Stomach (tissue), 19 donors: ENCODE measurements at places on chromosomes 3 and 15. TPM values are rescaled to one million over a fixed set of nuclear protein-coding genes. Genes with fewer than 3 reads are reported as not detected.

Gene CLDN16
- 0.29 TPM for total RNA-seq

Gene ALPK3
- total RNA-seq = 17.9 TPM

Gene CA12
- 58.8 TPM for total RNA-seq

Gene B3GALNT1
- not detected for total RNA-seq

Gene PAK6
- 2.6 TPM for total RNA-seq

- DNase-seq = peak; percentile 24
- H3K27ac ChIP-seq = no peak overlapping the region
- H3K4me3 ChIP-seq = no peak overlapping the region
- H3K27me3 ChIP-seq = no peaks in the 10 kb centered on the region
- peaks cover 23% of the 10 kb centered on the region for H3K4me1 ChIP-seq
Observed at GRCh38 chr3:46848271-46849044, 14.8 kb downstream of the MYL3 start.

DNA sequence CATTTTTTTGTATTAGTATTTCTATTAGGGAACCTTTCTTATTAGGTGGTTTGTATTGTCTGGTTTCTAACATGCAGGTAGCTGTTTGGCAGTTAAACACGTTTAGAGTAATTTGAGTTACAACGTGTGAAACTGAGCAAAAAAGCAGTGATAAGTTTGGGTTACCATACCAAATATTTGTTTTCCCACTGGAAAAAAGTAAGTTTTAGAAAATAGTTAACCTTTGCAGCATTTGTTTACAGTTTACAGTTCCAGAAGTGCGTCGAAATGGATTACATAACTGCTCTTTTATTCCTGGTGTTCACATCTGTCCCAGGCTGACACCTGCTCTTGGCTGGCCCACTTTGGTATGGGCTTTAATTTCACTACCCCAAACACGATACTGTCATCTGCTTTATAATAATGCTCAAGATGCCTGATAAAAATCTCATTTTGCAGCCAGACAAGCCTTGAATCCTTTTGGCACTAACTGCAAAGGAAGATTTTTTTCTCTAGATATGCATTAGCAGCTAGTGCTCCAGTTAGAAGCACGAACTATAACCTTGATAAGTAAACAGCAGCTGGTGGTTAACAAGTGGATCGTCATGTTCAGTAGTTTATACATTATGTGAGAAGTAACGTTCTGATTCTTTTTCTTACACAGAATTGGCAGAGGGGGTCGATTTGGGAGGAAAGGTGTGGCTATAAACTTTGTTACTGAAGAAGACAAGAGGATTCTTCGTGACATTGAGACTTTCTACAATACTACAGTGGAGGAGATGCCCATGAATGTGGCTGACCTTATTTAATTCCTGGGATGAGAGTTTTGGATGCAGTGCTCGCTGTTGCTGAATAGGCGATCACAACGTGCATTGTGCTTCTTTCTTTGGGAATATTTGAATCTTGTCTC, 5.3 kb downstream of the EIF4A2 start:
- peaks cover 62% of the 10 kb centered on the region for H3K4me1 ChIP-seq
- H3K36me3 ChIP-seq = peaks cover 58% of the 10 kb centered on the region
- H3K27me3 ChIP-seq = no peaks in the 10 kb centered on the region
- no peak overlapping the region for H3K27ac ChIP-seq

DNA sequence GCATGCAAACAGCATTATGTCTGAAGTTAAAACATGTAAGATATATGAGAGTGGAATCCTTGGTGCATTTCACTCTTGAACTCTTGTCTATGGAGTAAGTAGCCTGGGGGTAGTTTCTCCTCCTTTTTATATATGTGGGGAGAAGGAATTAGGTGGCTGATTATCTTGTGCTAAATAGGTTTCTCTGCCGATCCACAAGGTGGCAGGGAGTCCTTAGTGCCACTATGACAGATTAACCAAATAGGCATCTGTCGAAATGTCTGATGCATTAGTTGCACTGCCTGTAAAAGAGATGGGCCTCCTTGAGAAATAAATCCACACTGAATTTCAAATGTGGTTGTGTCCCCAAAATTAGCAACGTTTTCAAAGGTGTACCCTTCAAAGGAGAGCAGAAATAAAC, 170.1 kb downstream of the CNTN4 start:
- H3K4me1 ChIP-seq = no peaks in the 10 kb centered on the region
- no peak overlapping the region for H3K4me3 ChIP-seq
- H3K27me3 ChIP-seq = no peaks in the 10 kb centered on the region
- H3K36me3 ChIP-seq = no peaks in the 10 kb centered on the region
- DNase-seq = no peak
- H3K27ac ChIP-seq = no peak overlapping the region

GRCh38 chr3:84959470-84960271, 882 bp downstream of the CADM2 start:
- H3K4me1 ChIP-seq = peaks cover 20% of the 10 kb centered on the region
- DNase-seq = no peak
- peak overlapping the region; percentile 61 for H3K4me3 ChIP-seq
- H3K27me3 ChIP-seq = peaks cover 39% of the 10 kb centered on the region
- peak overlapping the region; percentile 36 for H3K27ac ChIP-seq
- no peaks in the 10 kb centered on the region for H3K36me3 ChIP-seq

DNA sequence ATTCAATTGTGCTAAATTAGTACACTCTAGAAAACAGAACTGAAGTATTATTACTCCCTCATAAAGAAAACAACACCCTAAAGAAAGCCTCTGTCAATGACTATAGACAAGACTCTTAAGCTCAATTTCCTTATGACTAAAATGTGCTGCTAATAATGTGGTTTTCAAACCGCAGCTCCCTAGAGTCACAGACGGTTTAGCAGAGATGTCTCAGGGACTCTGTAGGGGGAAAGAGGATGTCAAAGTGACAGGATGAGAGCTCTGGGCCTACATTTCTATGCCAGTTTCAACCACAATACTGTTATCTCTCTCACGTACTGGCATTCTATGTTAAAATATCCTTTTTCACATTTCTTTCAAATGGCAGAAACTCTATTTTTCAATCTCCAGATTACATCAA, 37.6 kb upstream of the WDR49 start:
- H3K27ac ChIP-seq = no peak overlapping the region
- no peaks in the 10 kb centered on the region for H3K27me3 ChIP-seq
- H3K4me1 ChIP-seq = peaks cover under 1% of the 10 kb centered on the region
- no peak overlapping the region for H3K4me3 ChIP-seq
- DNase-seq = no peak
- H3K36me3 ChIP-seq = peaks cover 63% of the 10 kb centered on the region

Gene ZNF35
- 4.3 TPM for total RNA-seq

GRCh38 chr3:147356909-147357900, 49.1 kb downstream of the ZIC4 start:
- peaks cover 94% of the 10 kb centered on the region for H3K27me3 ChIP-seq
- H3K27ac ChIP-seq = no peak overlapping the region
- H3K4me1 ChIP-seq = peaks cover 4% of the 10 kb centered on the region
- DNase-seq = no peak
- H3K4me3 ChIP-seq = no peak overlapping the region
- H3K36me3 ChIP-seq = no peaks in the 10 kb centered on the region

GRCh38 chr3:189165092-189165612, 6.6 kb upstream of the TPRG1 start:
- H3K4me3 ChIP-seq = no peak overlapping the region
- no peaks in the 10 kb centered on the region for H3K4me1 ChIP-seq
- H3K36me3 ChIP-seq = no peaks in the 10 kb centered on the region
- no peaks in the 10 kb centered on the region for H3K27me3 ChIP-seq

DNA sequence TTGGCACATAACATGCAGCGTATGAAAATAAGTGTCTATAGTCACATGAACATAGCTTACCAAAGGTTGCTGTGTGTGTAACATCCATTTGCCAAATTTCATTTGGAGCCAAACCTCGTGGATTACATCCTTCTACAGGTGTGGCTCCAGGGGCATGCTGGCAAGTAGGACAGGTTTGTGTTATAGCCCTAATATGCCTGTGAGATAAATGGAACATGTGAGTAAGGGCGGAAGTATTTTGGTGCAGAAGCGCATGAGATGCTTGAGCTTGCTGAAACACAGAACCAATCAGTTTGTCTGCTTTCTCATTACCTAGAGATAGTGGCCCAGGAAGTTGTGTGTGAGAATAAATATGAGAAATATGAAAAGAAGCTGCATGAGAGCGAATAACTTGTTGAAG, 21.8 kb upstream of the XCR1 start:
- H3K27me3 ChIP-seq = peaks cover 4% of the 10 kb centered on the region
- H3K27ac ChIP-seq = no peak overlapping the region
- no peak for DNase-seq
- no peaks in the 10 kb centered on the region for H3K4me1 ChIP-seq

Gene TIMP4
- total RNA-seq = 9.3 TPM

DNA sequence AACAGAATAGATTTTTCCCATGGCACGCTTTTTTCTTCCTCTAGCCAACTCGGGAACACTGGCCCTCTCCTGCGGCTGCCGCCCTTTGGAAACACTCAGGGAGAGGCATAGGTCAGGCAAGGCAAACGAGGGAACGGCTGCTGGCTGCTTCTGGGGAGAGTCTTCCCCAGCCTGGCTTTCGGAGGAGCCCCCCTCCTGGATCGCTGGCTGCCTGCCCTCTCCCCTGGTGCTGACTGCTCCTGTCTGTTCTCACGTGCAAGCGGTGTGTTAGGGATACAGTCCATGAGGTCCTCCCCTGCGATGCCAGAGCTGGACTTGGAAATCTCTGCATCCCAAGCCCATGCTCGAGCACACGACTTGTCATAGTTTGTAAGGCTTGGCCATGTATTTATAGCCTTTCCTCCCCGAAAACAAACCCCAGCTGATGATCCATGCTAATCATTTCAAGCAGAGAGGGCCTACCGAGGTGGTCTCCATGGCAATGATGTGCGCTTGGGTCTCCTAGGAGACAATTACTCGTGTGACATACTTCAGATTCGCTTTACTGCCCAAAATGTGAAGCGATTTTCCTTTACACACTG, 315.6 kb upstream of the ATP10A start:
- H3K4me1 ChIP-seq = no peaks in the 10 kb centered on the region
- H3K27me3 ChIP-seq = no peaks in the 10 kb centered on the region
- H3K27ac ChIP-seq = no peak overlapping the region

DNA sequence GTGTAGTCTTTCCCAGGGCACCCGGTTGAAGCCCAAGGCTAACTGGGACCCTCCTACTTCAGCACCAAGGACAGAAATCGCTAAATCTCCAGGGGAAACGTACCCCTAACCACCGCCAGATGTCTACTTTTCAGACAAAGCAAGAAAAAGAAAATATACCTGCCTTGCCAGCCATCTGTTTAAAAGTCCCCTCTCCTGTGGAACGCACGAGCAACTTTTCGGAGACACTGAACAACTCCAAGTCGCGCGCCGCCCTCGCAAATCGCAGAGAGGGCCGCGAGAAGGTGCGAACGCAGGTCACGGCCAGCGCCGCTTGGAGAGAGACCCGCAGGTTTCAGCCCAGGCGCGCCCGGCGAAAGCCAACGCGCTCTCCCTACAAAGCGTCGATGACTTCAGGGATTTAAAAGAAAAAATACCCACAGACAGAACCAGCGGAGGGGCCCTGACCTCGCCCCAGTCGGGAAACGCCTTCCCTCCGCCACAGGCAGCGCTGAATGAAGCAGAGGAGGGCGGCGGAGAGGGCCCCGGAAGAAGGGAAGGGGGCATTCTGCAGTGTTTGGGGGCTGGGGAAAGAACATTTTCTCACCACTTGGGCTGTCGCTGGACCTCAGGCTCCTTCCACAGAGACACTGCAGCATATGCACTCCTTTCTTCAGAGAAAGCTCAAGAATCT, 213.1 kb downstream of the FGF12 start:
- H3K27ac ChIP-seq = no peak overlapping the region
- H3K27me3 ChIP-seq = peaks cover 3% of the 10 kb centered on the region
- H3K4me3 ChIP-seq = peak overlapping the region; percentile 51
- peaks cover 18% of the 10 kb centered on the region for H3K4me1 ChIP-seq

Gene GPR62
- total RNA-seq = not detected

Gene SCAMP2
- 45.5 TPM for total RNA-seq
